Fibroblast of villous mesenchyme (primary cell): ENCODE measurements at places on chromosomes 7 and 10.

DNA sequence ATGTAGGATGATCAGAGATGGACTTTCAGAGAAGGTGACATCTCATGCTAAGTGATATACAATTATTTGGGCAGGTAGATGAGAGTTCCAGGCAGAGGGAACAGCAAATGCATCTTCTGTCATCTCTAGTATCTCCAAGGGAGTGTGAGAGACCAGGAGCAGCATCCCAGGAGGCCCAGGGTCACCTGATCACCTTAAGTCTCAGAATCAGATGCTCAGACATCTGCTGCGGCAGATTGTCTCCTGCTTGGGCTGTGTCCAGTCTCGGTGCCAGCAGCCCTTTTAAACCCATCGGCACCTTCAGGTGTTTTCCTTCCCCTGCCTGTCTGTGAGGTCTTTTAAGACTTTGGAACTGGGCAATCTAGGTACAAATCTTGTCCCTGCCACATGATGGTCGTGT is 690.6 kb downstream of the LRMDA start:
- no peak for DNase-seq

DNA sequence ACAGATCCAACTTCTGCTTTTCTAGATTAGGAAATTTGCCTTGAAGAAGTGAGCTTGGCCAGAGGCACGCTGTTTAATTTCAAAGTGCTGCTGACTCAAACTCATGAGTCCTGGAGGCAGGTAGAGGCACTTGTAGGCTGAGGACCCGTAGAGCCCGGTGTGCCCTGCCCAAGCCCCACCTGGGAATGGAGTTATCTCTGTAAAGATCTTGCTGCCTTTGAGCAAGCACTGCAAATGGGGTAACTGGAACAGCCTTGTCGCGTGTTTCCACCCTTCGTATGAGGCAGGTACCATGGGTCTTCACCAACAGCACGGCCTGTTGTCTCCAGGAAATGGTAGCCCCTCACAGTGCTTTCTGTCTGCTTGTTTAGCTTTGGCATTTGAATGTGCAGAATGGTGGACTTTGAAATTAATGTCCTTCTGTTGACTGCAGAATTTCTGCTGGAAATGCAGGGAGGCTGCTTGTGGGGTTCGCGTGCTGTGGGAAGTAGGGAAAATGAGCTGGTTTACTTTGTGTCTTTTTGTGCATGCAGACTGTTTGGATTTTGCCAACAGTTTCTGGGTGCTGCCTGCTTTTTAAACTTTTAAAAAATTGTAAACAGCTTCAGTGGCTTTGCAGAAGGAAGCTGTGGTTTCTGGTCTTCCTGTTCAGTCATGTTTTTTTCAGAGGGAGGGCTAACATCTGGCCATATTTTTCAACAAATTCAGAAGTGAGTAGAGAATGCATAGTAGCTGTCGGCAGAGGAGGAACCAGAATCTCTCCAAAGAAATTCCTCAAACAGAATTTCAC is 27.2 kb downstream of the CCM2 start:
- peak; percentile 30 for DNase-seq

GRCh38 chr10:110365356-110366143 is 60.8 kb upstream of the SMNDC1 start:
- no peak for DNase-seq

DNA sequence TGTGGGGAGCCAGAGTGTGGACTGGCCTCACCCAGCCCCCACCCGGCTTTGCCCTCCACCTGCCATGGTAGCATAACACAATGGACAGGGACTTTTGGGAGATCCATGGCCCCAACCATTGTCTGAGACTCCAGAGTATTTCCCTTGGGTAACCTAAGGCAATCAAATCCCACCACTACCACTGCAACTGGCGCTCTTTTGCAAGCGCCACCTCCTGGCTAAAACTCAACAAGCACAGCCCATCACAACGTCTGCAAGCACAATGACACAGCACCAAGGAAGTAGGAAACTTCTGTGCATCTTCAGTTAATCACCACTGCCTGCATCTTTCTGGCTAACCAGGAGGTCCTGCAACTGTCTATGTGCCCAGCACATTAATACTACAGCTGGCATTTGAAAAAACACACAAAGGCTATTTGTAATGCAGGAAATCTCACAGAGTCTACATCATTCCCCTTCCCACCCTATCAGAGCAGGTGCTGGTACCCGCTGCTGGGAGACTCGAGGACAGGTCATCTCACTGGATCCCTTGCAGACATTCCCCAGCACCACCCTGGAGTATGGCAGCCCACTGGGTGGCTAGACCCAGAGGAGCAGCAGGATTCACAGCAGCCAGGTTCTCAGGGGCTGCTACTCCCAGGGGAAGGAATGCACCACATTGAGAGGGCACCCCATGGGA is 27.7 kb downstream of the ANKRD26 start:
- DNase-seq: no peak

- no peak for DNase-seq
Observed at GRCh38 chr7:157355784-157356511, 19.1 kb downstream of the DNAJB6 start.

DNA sequence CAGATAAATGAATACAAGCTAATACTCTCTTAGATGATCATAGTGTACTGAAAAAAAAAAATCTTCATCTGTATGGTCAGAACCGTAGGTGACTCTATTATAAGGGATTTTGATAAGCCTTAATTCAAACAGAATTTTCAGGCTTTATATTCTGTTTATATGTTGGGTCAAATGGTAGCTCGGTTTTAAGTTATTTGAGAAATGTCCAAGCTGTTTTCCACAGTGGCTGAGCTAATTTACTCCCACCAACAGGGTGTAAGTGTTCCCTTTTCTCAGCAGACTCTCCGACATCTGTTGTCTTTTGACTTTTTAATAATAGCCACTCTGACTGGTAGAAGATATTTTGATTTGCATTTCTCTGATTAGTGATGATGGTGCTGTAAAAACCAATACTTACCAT is 328.8 kb upstream of the MAGI2 start:
- peak; percentile 65 for DNase-seq

DNA sequence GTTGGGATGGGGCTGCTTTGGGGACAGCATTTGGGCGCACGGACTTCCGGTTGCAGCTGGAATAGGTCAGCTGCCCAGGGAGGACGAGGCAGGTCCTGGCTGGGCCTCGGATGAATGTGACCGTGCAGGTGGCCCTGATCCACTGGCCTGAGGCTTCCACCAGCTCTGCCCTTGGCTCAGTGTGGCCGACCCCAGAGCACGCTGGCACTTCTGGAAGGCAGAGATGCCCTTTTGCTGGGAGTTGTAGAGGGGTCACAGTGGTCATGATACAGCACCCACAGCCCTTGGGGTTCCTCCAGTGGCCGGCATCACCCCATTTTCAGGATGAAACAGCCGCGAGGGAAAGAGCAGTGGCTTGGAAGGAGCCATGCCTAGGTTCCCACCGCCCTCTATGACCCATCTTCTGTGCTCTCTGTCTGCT is 19.0 kb downstream of the ADCY1 start:
- no peak for DNase-seq

- no peak for DNase-seq
Observed at GRCh38 chr7:55241958-55242357, 123.2 kb upstream of the LANCL2 start.

DNA sequence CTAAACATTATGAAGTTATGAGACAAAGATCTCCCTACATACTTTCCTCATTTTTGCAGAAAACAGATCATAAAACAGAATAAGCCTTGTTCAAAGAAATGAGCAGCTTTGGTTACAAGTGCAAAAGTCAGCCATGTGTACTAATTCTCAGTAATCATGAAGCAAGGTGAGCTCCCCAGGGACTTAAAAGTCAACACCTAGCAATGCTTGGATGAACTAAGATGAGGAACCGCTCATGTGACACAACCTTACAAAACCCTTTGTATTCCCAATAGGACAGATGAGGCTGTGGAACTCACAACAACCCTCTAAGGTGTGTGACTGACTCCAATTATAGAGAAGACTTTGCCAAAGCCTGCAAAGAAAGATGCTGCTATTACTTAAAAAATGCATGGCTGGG is 154.5 kb downstream of the SLC25A13 start:
- no peak for DNase-seq

DNA sequence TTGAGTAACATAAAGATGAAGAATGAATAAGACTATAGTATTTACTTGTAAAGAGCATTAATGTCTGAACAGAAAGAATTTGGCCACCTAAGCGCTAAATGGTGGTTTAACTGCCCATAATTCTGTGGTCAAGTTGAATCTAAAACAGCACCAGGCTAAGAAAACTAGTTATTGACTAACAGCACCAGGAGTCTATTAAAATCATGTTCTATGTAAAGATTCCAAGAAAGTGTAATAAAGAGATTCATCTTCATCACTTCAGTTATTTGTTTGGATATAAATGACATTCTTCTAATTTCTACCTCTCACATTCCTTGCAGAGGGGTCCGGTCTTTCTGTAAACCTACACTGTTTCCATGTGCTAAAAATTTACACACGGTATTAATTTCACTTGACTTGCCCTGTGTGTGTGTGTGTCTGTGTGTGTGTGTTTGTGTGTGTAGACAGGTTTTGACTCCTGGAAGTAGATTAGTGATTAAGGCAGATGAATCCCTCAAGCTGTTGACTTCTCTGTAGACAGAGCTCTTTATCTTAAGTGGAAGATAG is 84.4 kb downstream of the KLF6 start:
- DNase-seq: no peak

DNA sequence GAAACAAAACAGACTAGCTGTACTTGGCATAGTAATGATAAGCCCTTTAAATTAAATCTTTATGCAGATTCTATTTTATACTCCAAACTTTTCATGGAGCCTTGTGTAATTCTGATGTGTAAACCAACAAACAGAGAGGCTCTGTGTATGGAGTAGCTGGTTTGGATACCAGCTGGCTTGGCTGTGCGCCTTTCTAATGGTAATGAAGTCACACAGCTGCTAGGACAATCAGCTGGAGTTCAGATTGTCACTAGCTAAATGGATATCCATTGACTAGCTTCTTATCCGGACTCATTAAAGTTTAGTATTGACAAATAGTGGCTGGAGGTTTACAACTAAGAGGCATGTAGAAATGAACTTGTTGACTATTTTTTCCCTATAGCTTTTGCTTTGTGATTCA is 398.4 kb downstream of the DGKB start:
- DNase-seq: no peak

- no peak for DNase-seq
Observed at GRCh38 chr10:118374404-118374803, 32.3 kb upstream of the FAM204A start.

- no peak for DNase-seq
Observed at GRCh38 chr7:52565974-52566373, 469.5 kb upstream of the POM121L12 start.
